ENCODE measurements at places on chromosomes 7 and 10. TPM values are rescaled to one million over a fixed set of nuclear protein-coding genes. Genes with fewer than 3 reads are reported as not detected.

GRCh38 chr7:33743594-33743993, 161.7 kb upstream of the BMPER start:
- no peaks in the 10 kb centered on the region for H3K27me3 ChIP-seq
- H3K4me3 ChIP-seq: no peak overlapping the region
- no peak for DNase-seq
- H3K27ac ChIP-seq: no peak overlapping the region
- no peaks in the 10 kb centered on the region for H3K36me3 ChIP-seq

GRCh38 chr10:100446130-100446761, 16.6 kb upstream of the WNT8B start:
- H3K4me3 ChIP-seq: no peak overlapping the region
- no peaks in the 10 kb centered on the region for H3K36me3 ChIP-seq
- H3K27me3 ChIP-seq: no peaks in the 10 kb centered on the region
- no peaks in the 10 kb centered on the region for H3K4me1 ChIP-seq
- no peak overlapping the region for H3K27ac ChIP-seq

GRCh38 chr7:83413424-83413823, 235.5 kb downstream of the SEMA3E start:
- H3K27me3 ChIP-seq: no peaks in the 10 kb centered on the region
- no peak overlapping the region for H3K4me3 ChIP-seq
- no peak for DNase-seq
- H3K36me3 ChIP-seq: no peaks in the 10 kb centered on the region
- H3K27ac ChIP-seq: no peak overlapping the region

DNA sequence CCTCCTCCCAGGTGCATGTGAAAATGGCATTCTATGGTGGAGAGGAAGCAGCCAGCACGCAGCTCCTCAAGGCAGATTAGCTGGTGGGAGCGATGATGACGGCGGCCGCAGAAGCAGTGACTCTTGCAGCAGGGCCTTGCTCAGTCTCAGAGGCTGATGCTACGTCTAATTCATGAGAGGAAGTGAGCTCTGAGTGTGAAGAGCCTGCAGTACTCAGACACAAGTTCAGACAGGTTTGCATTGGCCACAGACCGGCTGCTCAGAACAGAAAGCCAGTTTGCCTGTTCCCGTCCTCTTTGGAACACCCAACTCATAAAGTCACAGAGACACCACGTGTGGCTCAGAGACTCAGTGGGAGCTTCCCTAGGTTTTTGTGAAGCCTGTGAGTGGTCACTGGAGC, 136.5 kb downstream of the ADARB2 start:
- DNase-seq: no peak
- H3K36me3 ChIP-seq: no peaks in the 10 kb centered on the region
- no peak overlapping the region for H3K4me3 ChIP-seq
- H3K27ac ChIP-seq: no peak overlapping the region

GRCh38 chr7:157412021-157412443, 75.2 kb downstream of the DNAJB6 start:
- no peak for DNase-seq
- no peaks in the 10 kb centered on the region for H3K4me1 ChIP-seq
- H3K27me3 ChIP-seq: no peaks in the 10 kb centered on the region
- H3K27ac ChIP-seq: no peak overlapping the region

DNA sequence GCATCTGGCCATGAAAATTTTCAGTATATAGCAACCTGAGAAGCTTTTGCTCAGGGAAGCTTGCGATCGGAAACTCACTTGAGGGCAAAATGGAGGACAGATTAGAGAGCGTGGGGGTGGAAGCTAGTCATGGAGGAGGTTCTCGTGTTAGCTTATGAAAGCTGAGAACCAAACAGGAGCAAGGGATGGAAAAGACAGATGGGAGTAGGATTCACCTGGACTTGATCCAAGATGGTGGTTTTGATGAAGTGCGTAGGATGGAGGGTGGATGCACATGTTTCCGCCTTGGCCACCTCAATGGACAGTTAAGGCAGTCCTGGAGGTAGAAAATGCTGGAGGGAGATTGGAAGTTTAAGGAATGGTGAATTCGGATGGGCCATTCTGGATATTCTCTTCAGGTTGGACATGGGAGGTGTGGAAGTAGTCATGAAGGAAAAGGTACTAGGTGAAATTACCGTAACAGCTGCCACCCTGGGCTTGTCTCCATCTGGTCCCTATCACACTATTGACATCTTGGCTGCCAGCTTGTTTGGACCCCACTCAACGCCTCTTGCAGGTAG, 6.3 kb upstream of the C10orf95 start:
- no peak for DNase-seq
- peaks cover 9% of the 10 kb centered on the region for H3K4me1 ChIP-seq
- no peaks in the 10 kb centered on the region for H3K27me3 ChIP-seq
- no peak overlapping the region for H3K27ac ChIP-seq
- H3K36me3 ChIP-seq: peaks cover 3% of the 10 kb centered on the region
- H3K4me3 ChIP-seq: no peak overlapping the region

DNA sequence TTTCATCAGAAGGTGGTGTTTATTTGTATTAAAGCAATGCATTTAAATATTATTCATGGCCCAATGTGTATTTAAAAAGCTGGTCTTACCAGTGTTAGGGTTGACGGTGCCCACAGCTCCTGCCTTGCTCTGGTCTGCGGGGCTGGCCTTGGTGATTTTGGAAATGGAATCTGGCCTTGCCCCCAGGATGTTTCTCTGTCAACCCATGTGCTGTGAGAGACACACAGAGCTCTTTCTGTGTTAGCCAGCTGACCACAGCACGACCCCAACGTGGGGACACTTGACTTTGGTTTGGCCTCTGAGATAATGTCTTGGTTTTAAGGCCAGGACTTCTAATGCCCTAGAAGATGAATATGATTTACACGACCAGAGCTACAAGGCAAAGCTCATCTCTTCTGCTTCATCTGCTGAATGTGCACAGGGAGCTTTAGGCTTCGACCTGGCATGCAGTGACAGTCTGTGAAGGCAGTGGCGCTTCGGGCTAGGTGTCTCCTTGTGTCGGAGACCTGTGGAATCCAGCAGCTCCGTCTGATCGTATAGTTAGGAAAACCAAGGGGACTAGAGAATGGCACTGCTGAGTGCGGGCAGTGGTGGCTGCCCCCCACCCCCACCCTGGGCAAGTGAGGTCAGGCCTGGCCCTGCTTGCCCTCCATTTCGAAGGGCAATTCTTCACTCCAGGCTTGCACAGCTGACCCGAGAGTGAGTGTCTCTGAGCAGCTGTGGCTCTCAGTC, 246.1 kb downstream of the EBF3 start:
- H3K4me3 ChIP-seq: no peak overlapping the region
- H3K36me3 ChIP-seq: no peaks in the 10 kb centered on the region
- no peak for DNase-seq
- H3K27me3 ChIP-seq: no peaks in the 10 kb centered on the region

- no peaks in the 10 kb centered on the region for H3K27me3 ChIP-seq
- no peak overlapping the region for H3K27ac ChIP-seq
- no peak overlapping the region for H3K4me3 ChIP-seq
- no peaks in the 10 kb centered on the region for H3K36me3 ChIP-seq
- no peak for DNase-seq
Measured at GRCh38 chr7:138891446-138891810, 89.8 kb downstream of the KIAA1549 start.

GRCh38 chr10:86819567-86819966, 63.1 kb downstream of the BMPR1A start:
- no peaks in the 10 kb centered on the region for H3K27me3 ChIP-seq
- DNase-seq: no peak
- no peaks in the 10 kb centered on the region for H3K36me3 ChIP-seq
- no peak overlapping the region for H3K27ac ChIP-seq
- H3K4me3 ChIP-seq: no peak overlapping the region

- H3K36me3 ChIP-seq: no peaks in the 10 kb centered on the region
- no peak overlapping the region for H3K27ac ChIP-seq
- peaks cover 12% of the 10 kb centered on the region for H3K4me1 ChIP-seq
- no peak for DNase-seq
Measured at GRCh38 chr7:47988496-47989386, 9.3 kb upstream of the HUS1 start.

GRCh38 chr10:29191674-29192073, 97.2 kb upstream of the LYZL1 start:
- H3K36me3 ChIP-seq: no peaks in the 10 kb centered on the region
- H3K27ac ChIP-seq: no peak overlapping the region
- no peak overlapping the region for H3K4me3 ChIP-seq
- DNase-seq: no peak
- no peaks in the 10 kb centered on the region for H3K27me3 ChIP-seq
- no peaks in the 10 kb centered on the region for H3K4me1 ChIP-seq

GRCh38 chr10:125782054-125782453, 6.4 kb upstream of the MMP21 start:
- no peaks in the 10 kb centered on the region for H3K4me1 ChIP-seq
- H3K4me3 ChIP-seq: no peak overlapping the region
- H3K27ac ChIP-seq: no peak overlapping the region
- no peak for DNase-seq
- H3K27me3 ChIP-seq: no peaks in the 10 kb centered on the region

GRCh38 chr7:51344406-51345138, 28.0 kb upstream of the COBL start:
- no peaks in the 10 kb centered on the region for H3K27me3 ChIP-seq
- no peaks in the 10 kb centered on the region for H3K4me1 ChIP-seq
- no peaks in the 10 kb centered on the region for H3K36me3 ChIP-seq
- no peak overlapping the region for H3K27ac ChIP-seq
- no peak for DNase-seq

DNA sequence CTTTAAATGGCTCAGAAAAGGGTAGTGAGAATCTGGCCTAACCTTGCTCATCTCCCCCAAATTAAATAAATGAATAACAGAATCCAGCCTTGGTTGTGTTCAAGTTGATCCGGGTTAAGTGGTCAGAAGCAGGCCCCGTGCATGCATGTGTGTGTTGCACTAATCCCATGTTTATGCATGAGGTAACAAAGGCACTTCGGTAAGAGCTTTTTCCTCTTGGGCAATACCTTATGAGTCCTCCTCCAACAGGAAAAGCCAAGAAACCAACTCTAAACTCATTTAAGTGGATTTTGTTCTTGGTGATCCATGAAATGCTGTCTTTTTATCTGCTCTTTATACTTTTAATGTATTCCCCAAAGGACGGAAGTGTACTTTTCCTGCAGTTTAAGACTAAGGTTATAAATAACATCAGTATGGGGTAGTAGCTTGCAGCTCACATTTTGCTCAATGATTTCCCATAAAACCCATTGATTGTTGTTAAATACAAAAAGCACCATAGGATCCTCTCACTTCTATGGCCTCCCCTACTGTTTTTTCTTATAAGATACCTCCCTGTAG, 104.9 kb upstream of the YAE1 start:
- H3K27ac ChIP-seq: no peak overlapping the region
- H3K27me3 ChIP-seq: no peaks in the 10 kb centered on the region
- no peak overlapping the region for H3K4me3 ChIP-seq
- DNase-seq: no peak
- H3K4me1 ChIP-seq: no peaks in the 10 kb centered on the region

GRCh38 chr10:46544989-46545791, 11.3 kb downstream of the GPRIN2 start:
- no peaks in the 10 kb centered on the region for H3K27me3 ChIP-seq
- no peak overlapping the region for H3K4me3 ChIP-seq
- DNase-seq: no peak
- H3K36me3 ChIP-seq: no peaks in the 10 kb centered on the region
- H3K4me1 ChIP-seq: no peaks in the 10 kb centered on the region
- no peak overlapping the region for H3K27ac ChIP-seq

- DNase-seq: no peak
- no peaks in the 10 kb centered on the region for H3K27me3 ChIP-seq
- no peak overlapping the region for H3K4me3 ChIP-seq
- peaks cover 10% of the 10 kb centered on the region for H3K4me1 ChIP-seq
- H3K27ac ChIP-seq: no peak overlapping the region
- H3K36me3 ChIP-seq: peaks cover 4% of the 10 kb centered on the region
Measured at GRCh38 chr7:143900230-143900766, 1.7 kb downstream of the TCAF1 start.

DNA sequence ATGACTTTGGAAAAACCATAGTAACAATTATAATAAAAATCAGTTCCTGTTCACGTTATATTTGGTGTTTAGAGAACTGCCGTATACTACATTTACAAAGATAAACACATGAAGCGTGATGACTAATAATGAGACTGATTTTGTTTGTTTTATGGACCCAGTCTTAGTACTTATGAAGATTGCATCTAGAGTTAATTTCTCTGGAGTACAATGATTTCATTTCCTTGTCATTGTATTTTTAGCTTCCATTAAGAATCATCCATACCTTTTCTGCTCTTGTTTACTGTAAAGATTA, 2.9 kb downstream of the RBM20 start:
- no peak overlapping the region for H3K27ac ChIP-seq
- H3K27me3 ChIP-seq: no peaks in the 10 kb centered on the region
- no peak for DNase-seq
- H3K36me3 ChIP-seq: no peaks in the 10 kb centered on the region

DNA sequence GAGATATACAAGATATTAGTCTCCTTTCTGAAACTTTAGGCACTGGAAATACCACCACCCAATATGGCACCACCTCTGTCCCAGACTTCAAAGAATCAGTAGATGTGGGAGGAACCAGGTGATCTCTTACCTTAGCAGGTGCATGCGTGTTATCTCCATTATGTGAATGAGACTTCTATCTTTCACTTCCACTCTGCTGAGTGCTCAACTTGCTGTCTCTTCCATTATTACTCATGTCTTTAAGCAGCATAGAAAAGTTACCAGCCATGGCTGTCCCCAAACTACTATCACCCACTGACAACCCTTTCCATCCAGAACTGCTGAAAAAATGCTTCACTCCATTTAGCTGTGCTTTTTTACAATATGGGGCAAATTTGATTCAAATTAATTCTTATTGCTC, 101.5 kb upstream of the PRSS1 start:
- no peak overlapping the region for H3K27ac ChIP-seq
- no peaks in the 10 kb centered on the region for H3K36me3 ChIP-seq
- no peak for DNase-seq
- H3K4me1 ChIP-seq: no peaks in the 10 kb centered on the region
- no peaks in the 10 kb centered on the region for H3K27me3 ChIP-seq

The CFAP46 gene
- total RNA-seq: not detected

The VAX1 gene
- not detected for total RNA-seq

The CXCL12 gene
- total RNA-seq: not detected

The SPDYE2 gene
- 0.15 TPM for total RNA-seq

The SLC26A4 gene
- total RNA-seq: not detected

The UCN3 gene
- not detected for total RNA-seq

The UPK3BL2 gene
- total RNA-seq: 61.3 TPM

The MTG1 gene
- total RNA-seq: 64.9 TPM

The CYP3A7 gene
- total RNA-seq: not detected

The GNAT3 gene
- not detected for total RNA-seq

The FZD1 gene
- total RNA-seq: 1.1 TPM

The ATG9B gene
- total RNA-seq: 18.1 TPM

Data from naive thymus-derived CD4-positive, alpha-beta T cell (primary cell).